Iris pigment epithelial cell (primary cell): ENCODE measurements at places on chromosomes 5 and 9.

DNA sequence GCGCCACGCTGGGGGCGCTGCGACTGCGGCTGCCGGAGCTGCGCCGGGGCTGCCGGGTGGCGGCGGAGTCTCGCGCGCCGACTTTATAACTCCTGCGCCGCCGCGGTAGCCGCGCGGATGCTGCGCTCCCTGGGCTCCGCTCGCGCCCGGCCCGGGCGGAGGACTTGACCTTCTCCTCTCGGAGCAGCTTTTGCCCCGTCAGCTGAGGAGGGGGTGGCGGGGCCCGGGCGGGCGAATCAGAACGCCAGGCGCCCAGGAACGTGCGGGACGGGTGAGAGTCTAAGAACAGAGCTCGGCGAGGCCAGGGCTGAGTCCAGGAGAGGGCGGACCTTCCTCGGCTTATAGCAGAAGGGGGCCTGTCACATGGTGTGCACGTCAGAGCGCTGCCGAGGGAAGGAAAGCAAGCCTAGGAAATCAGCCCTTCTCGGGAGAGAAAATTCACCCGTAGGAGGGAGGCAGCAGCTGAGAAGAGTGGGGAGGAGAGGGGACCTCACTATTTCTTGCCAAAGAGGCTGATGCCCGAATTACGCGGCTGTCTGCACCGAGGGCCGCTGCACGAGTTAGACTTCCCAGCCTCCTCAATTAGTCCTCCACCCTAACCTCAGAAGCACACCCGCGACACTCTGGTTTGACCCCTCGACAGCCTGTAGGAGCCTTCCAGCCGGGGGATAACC is at the start of gene FOXD1:
Gene FOXD1, minus strand, starts transcription at position 315 of the 674 bp plus-strand sequence. CDS start 415 bp downstream, outside the sequence.
- DNase-seq: peak; percentile 87

GRCh38 chr9:127030814-127031740 is 91.4 kb downstream of the ANGPTL2 start:
- no peak for DNase-seq

DNA sequence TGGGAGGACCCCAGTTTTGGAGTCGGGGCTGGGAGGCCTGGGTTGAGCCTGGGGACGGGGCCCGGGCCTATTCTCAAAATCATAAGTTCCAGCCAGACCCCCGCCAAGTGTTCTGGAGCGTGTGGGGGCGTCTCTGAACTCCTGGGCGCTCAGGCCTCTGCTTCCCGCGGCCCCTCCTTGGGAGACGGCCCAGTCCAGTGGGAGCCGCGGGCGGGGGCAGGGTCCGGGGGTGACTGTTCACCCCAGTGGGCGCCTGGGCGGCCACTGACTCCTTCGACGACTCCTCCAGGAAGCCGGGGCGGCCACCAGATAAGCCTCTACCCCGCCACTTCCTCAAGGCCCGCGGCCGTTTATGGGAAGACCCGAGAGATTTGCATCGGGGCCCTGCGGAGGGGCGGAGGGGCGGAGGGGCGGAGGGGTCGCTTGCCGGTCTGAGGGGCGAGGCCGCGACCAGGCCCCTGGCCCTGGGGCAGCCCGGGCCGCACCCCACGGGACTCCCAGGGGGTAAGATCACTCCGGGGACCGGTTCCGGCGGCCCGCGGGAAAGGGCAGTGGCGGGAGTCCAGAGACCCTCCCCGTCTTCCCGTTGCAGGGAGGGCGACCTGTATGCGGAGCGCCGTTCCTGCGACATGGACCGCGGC is 655 bp downstream of the TOR4A start:
- DNase-seq: no peak

GRCh38 chr9:114016629-114017423 is 61.3 kb downstream of the AMBP start:
- no peak for DNase-seq

- DNase-seq: no peak
Measured at GRCh38 chr5:61662670-61663069, 330.6 kb downstream of the ZSWIM6 start.

GRCh38 chr5:572398-573019 is 39.6 kb upstream of the CEP72 start:
- DNase-seq: no peak
